ENCODE measurements at places on chromosomes 6 and 20.

DNA sequence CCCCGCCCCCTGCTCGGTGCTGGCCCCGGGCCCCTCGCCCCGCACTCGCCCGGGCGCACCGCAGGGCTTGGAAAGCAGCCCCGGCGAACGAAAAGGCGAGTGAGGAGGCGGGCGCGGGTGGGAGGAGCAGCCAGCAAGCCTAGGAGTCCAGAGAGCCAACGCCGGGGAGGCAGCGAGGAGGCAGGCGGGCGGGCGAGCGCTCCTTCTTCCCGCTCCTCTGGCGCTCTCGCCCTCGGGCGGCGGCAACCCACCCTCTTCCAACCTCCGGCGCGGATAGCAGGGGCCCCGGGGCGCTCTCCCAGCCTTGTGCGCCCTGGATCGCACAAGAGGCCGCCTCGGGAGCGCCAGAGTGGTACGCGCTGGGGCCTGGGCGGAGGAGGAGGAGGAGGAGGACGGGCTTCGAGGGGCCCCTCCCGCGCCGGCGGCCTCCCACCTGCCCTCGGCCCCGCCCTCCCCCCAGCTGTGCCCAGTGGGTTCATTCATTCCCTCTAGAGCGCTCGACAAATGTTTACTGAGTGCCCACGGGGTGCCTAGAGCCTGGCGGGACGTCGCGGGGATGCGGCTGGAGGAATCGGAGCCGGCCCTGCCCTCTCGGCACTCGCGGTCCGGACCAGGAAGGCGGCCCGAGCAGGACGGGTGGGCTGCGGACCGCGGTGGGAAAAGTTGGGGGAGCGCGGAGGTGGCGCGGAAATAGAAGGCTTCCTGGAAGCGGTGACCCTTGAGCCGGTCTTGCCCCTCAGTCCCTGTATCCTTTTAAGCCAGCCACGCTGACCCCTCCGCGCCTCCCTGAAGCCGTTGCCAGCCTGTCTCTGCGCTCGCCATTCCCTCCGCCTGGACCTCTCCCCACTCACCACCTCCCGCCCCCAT lies at the start of gene BMP7:
Gene BMP7, minus strand, starts transcription at position 351 of the 867 bp plus-strand sequence. CDS start 519 bp downstream, outside the sequence.
- no peak for DNase-seq

DNA sequence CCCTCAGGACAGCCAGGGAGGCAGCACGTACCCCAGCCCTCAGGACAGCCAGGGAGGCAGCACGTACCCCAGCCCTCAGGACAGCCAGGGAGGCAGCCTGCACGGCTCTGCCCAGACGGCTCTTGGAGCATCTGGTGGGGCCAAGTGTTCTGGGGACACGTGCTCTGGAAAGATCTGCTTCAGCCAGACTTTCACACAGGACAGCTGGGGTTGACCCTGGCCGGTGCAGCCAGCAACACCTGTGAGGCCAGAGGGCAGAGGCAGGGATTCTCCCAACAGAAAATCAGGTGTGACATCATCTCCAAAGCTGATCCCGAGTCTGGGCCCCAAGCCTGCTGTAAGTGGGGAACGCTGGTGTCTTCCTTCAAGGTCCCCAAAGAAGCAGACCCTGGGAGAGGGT lies 55.5 kb upstream of the SLCO4A1 start:
- no peak for DNase-seq

DNA sequence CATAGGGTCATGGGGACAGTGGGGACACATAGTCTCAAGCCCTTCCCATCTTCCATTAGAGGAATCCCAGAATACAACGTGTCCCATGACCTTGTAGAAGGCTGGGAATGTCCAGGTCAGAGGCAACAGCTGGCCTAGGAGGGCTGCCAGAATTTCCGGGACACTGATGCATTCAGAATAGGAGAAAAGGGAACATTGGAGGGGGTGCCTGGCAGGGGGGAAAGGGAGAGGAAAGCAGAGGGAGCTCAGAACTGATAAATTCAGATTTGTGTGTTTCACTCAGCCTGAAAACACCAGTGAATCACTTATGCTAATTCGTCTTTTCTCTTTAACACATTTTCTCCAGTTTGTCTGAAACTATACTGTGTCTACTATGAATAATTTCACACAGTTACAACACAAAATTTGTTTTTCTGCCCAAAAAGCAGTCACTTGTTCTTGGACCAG lies 35.5 kb upstream of the BMP2 start:
- no peak for DNase-seq

- no peak for DNase-seq
These were observed 91.5 kb downstream of the RIMS1 start for GRCh38 chr6:71977884-71978283.

GRCh38 chr6:76221525-76221924 lies 149.1 kb upstream of the IMPG1 start:
- no peak for DNase-seq

GRCh38 chr6:100347901-100348550 lies 116.7 kb downstream of the SIM1 start:
- DNase-seq: peak; percentile 88

DNA sequence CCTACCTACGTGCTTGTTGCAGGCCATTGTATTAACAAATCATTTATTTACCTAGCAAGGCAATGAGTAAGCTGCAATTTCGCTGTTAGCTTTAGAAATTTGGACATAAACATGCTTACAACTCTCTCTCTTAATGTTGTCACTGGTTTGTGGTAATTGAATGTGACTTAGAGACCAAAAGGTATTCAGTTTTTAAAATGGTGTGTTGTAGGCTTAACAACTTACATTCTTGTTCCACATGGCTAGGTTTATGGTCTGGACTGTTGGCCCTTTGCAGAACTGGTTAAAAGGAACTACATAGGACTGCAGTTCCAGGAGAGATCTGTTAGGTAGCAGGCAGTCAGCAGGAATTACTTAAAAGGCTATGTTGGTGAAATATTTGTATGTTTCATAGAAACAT lies 10.3 kb upstream of the CTAGE9 start:
- DNase-seq: no peak

GRCh38 chr6:87803791-87804190 lies 101.8 kb upstream of the AKIRIN2 start:
- no peak for DNase-seq

- DNase-seq: no peak
These were observed 18.3 kb upstream of the PYGB start for GRCh38 chr20:25229486-25230165.

DNA sequence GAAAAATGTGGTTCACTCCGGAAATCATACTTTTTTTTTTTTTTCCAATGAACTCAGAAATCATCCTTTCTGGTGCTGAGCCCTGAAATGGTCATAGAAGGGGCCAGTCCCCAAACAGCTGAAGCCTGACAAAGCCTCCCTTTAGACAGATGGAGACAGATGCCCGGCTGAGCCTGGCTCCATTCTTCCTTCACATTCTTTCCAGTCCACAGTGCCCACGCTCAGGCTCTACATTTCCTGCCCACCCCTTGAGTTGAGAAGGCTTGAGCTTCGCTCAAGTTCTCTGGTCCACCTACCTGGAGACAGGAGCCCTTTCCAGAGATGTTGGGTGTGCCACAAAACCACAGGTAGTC lies 41.2 kb downstream of the KCNK5 start:
- DNase-seq: no peak

- DNase-seq: no peak
These were observed 1567.8 kb upstream of the DEFB115 start for GRCh38 chr20:29689411-29690225.

DNA sequence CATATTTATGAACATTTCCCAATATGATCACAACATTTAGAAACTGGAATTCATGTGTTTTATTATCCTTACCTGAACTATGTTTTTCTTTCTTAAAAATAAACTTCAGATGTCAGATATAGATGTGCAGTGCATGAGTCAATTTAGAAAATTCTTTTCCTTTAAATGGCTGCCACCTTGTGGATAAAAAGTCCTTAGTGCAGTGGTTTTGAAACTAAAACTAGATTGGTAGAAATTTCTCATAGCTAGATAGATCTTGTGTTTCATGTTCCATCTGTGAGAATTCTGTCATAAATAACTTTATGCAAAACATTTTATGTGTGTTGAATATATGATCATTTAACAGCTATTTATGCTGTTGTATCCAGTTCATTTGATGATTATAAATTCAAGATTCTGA lies 134.9 kb downstream of the KLHL32 start:
- DNase-seq: peak; percentile 43

GRCh38 chr6:110357664-110358552 lies at the start of gene METTL24:
TSS of gene METTL24 (minus strand) at chr6:110358349. CDS start at chr6:110358272, 77 bp downstream.
- no peak for DNase-seq

DNA sequence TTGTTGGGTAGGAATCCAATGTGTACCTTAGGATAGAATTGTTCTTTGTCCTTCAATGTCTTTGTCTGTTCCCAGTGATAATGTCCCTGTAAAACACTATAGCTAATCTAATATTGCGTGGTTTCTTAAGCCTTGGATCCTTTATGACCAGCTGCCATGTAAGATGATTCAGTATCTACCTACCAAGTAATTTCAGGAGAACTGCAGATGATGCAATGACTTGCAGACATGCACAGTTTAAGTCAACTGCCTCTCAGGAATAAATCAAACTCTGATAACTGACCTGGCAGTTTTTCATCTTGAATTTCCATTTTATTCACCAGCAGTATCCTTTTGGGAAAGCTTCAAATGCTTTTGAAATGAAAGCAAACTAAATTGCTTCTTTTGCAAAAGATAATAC lies 157.8 kb downstream of the TPBG start:
- peak; percentile 22 for DNase-seq

GRCh38 chr6:24332317-24332716 lies 25.5 kb downstream of the DCDC2 start:
- peak; percentile 60 for DNase-seq

DNA sequence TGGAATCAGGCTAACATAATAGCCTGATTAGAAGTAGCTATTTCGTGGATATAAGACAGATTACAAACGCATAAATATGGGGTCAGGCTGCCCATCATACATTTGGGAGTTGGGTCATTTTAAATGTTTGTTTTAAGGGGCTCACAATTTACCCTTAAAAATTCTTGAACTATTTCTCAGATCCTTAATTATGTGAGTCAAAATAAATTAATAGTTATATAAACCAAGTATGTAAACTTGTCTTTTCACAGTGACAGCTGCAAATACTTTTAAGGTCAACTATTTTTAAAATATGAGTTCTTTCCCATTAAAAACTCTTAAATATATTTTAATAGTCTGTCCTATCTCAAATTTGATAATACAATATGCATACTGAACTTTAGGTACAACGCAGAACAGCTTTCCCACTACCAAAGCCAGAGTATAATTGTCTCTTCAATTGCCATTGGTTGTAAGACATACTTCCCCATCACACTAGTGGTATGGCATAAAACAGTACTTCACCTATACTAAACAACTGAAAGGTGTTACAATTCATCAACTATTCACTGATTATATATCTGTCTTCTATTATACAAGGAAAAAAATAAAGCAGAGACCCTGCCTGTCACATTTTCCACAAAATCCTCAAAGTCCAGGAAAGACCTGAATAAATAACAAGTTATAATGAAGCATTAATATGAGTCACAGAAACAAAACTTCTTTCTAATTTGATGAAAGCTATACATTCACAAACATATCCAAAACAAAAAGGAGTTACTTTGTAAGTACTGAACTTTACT lies 80.8 kb upstream of the COL21A1 start:
- no peak for DNase-seq

- DNase-seq: peak; percentile 21
These were observed 56.9 kb downstream of the RAMACL start for GRCh38 chr6:166529586-166529985.

GRCh38 chr6:122610690-122611455 lies 668 bp downstream of the PKIB start:
- DNase-seq: peak; percentile 3

- no peak for DNase-seq
These were observed 347.3 kb downstream of the THBS2 start for GRCh38 chr6:168906391-168906790.

DNA sequence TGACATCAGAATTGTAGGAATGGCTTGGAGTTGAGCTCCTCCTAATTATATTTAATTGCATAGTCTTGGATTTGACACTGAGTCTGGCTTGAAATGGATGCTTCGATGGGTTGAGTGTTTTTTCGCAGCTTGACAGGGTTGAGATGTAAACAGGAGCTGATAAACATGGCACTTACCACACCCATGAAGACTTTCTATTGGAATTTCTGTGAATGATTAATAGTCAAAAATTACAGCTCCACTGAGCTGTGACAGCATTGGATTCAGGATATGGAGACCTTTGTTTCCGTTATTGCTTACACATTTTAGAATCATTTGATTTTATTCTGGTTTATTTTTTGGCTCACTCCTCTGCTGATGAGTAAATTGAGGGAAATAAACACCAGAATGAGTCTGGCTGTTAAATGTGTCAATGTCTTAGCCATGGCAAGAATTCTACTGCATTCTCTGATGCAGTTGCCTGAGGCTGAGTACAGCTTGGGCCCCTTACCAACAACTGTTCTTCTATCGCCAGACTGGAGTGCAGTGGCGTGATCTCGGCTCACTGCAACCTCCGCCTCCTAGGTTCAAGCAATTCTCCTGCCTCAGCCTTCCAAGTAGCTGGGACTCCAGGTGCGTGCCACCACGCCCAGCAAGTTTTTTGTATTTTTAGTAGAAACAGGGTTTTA lies 128.1 kb upstream of the DOK5 start:
- no peak for DNase-seq

- DNase-seq: no peak
These were observed 493.8 kb upstream of the MANEA start for GRCh38 chr6:95083506-95083905.

DNA sequence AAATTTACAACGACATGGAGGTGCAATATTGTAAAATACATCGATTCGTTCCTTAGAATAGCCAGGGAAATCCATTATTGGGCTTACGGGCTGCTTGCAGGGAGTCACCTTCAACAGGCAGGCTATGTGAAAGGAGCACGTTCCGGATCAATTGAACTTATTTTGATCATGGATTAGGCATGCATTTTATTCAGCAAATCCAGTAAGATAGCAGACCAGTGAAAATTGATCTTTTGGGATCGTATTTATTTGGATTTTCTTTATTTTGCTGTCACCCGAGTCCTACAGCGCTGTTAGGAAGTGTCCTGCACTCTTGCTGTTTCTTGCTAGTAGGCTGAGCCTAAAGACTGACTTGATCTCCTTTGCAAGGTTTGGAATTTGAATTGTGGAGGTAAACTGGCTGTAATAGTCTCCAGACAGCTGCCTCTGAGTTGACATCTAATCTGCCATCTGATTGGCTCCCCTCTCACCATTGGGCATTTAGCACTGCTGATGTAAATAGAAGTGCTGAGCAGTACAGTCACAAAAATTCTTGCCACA lies 3.0 kb downstream of the ARID1B start:
- DNase-seq: peak; percentile 97

GRCh38 chr6:134819863-134820800 lies 129.8 kb downstream of the ALDH8A1 start:
- DNase-seq: no peak

GRCh38 chr6:28711325-28711724 lies 185.6 kb downstream of the GPX5 start:
- no peak for DNase-seq

DNA sequence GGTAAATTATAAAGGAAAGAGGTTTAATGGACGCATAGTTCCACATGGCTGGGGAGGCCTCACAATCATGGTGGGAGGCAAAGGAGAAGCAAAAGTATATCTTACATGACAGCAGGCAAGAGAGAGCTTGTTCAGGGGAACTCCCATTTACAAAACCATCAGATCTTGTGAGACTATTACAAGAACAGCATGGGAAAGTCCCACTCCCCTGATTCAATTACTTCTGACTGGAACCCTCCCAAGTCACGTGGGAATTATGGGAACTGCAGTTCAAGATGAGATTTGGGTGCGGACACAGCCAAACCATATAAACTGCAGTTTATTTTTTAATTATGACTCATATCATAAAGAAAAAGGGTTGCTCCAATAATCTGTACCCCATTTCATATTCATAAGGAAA lies 22.3 kb upstream of the HLA-DQA2 start:
- DNase-seq: no peak

- no peak for DNase-seq
These were observed 51.2 kb downstream of the ORC3 start for GRCh38 chr6:87641065-87641692.

- DNase-seq: no peak
These were observed 148.3 kb upstream of the IMPG1 start for GRCh38 chr6:76220805-76221204.
